ENCODE measurements at places on chromosomes 12 and 14. TPM values are rescaled to one million over a fixed set of nuclear protein-coding genes. Genes with fewer than 3 reads are reported as not detected.

RPL10L gene
- total RNA-seq, result not detected

CAMKK2 gene
- 19.1 TPM for total RNA-seq

NPAS3 gene
- 5.6 TPM for total RNA-seq

CISTR gene
- total RNA-seq, result not detected

SDS gene
- total RNA-seq, result not detected

PARPBP gene
- 11.2 TPM for total RNA-seq

TAS2R8 gene
- 0.08 TPM for total RNA-seq

STAC3 gene
- total RNA-seq, result 4.5 TPM

VASH1 gene
- 7.2 TPM for total RNA-seq

RTL1 gene
- not detected for total RNA-seq

NOXRED1 gene
- not detected for total RNA-seq

LUM gene
- 299 TPM for total RNA-seq

ADGRD1 gene
- total RNA-seq, result 0.78 TPM

KNTC1 gene
- 23.3 TPM for total RNA-seq

CLEC4D gene
- total RNA-seq, result not detected

KLRC4 gene
- total RNA-seq, result not detected

NELL2 gene
- not detected for total RNA-seq

RNF212B gene
- total RNA-seq, result not detected

RNASE3 gene
- not detected for total RNA-seq

SPATS2 gene
- 33.1 TPM for total RNA-seq

GLT1D1 gene
- total RNA-seq, result not detected

DAO gene
- not detected for total RNA-seq

TOGARAM1 gene
- total RNA-seq, result 5.6 TPM

TMEM121 gene
- 12.6 TPM for total RNA-seq

TEX22 gene
- 1.4 TPM for total RNA-seq

CCDC177 gene
- under 0.01 TPM for total RNA-seq

CLECL1 gene
- not detected for total RNA-seq

CKB gene
- 51.5 TPM for total RNA-seq

GPRC5D gene
- total RNA-seq, result not detected

IFI27 gene
- total RNA-seq, result not detected

ALDH1L2 gene
- total RNA-seq, result 35.3 TPM

NANOG gene
- total RNA-seq, result not detected

PRB2 gene
- total RNA-seq, result not detected

SDR9C7 gene
- total RNA-seq, result not detected

TMEM132C gene
- under 0.01 TPM for total RNA-seq

TRIP11 gene
- 18.1 TPM for total RNA-seq

BCL2L14 gene
- not detected for total RNA-seq

TMTC1 gene
- 30.9 TPM for total RNA-seq

Data from epithelial cell of alveolus of lung (primary cell).